ENCODE measurements at places on chromosomes 1 and 21. TPM values are rescaled to one million over a fixed set of nuclear protein-coding genes. Genes with fewer than 3 reads are reported as not detected.

Gene SH3D21
- polyA plus RNA-seq, result 0.73 TPM

Gene PDE9A
- 73.8 TPM for polyA plus RNA-seq

Gene PSMA5
- 114 TPM for polyA plus RNA-seq

Gene C1QC
- 0.56 TPM for polyA plus RNA-seq

Gene TTC22
- polyA plus RNA-seq, result not detected

Data from Purkinje cell (primary cell).